ENCODE measurements at places on chromosomes 1 and 21.

DNA sequence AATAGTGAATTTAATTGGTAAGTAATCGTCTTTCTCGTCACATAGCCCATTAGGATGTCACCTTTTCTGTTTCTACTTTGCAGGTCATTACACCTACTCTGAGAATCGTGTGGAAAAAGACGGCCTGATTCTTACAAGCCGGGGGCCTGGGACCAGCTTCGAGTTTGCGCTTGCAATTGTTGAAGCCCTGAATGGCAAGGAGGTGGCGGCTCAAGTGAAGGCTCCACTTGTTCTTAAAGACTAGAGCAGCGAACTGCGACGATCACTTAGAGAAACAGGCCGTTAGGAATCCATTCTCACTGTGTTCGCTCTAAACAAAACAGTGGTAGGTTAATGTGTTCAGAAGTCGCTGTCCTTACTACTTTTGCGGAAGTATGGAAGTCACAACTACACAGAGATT is 23.3 kb downstream of the PARK7 start:
- no peak for DNase-seq

DNA sequence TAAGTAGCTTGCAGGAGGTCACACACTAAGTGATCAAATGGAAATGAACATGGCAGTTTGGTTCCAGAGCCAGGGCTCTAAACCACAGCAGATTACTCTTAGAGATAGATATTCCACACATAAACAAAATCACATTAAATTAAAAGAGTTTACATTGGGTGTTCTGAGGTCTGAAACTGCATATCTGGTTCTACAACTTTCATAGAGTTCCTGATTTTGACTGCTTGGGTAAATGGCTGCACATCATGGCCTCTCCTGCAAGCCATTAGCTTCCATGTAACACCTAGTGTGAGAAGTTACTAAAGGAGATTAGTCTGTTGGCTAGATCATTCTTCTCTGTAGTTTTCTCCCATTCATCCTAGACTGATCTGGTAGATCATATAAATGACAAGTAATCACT is 12.8 kb upstream of the XCL2 start:
- no peak for DNase-seq

GRCh38 chr1:81391125-81391828 is 409.5 kb upstream of the ADGRL2 start:
- no peak for DNase-seq

- DNase-seq, result no peak
Measured at GRCh38 chr1:224737353-224737727, 121.2 kb downstream of the CNIH3 start.

DNA sequence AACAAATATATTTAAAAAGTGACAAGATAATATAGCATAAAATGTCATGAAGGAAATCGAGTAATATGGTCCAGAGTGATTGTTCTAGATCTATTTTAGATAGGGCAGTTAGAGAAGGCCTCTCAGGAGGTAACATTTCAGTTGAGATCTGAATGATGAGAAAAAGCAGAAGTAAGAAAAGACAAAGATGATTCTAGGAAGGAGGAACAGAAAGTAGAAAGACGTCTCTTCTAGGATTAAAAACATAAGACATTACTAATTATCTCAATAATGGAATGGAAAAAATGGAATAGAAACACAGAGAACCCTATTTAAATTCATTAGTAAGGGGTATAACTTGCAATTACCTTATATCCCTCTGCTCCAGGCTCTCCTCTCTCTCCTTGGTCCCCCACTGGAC is 130.0 kb upstream of the ZNHIT6 start:
- DNase-seq, result no peak

- no peak for DNase-seq
Measured at GRCh38 chr1:91611483-91611917, 110.8 kb downstream of the CDC7 start.

DNA sequence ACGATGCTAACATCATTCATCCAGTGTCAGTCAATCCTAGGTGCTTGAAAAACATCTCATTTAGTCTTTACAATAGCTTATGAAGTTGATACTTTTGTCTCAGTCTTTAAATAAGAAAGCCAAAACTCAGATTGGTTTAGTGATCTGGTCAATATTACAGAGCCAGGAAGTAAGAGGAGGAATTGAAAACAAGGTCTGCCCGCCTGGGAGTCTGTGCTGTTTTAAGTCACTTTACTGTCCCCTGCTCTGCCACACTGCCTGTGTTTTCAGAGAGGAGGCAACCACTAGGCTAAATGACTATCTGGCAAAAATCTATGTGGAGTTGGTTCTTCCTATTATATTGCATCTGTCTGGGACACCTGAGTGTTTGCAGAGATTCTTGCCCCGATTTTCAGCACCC is 62.3 kb downstream of the ST6GALNAC3 start:
- DNase-seq, result no peak

DNA sequence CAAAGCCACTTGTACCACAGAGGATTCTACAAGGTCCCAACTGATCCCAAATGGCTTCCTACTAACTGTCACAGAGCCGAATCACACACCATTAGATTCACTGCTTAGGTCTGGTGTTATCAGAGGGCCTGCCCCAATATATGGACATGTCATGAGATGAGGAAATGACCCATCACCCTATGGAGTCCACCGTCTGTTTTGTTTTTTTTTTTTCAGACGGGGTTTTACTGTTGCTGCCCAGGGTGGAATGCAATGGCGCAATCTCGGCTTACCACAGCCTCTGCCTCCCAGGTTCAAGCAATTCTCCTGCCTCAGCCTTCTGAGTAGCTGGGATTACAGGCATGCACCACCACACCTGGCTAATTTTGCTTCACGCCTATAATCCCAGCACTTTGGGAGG is 83.8 kb upstream of the ETS2 start:
- no peak for DNase-seq

DNA sequence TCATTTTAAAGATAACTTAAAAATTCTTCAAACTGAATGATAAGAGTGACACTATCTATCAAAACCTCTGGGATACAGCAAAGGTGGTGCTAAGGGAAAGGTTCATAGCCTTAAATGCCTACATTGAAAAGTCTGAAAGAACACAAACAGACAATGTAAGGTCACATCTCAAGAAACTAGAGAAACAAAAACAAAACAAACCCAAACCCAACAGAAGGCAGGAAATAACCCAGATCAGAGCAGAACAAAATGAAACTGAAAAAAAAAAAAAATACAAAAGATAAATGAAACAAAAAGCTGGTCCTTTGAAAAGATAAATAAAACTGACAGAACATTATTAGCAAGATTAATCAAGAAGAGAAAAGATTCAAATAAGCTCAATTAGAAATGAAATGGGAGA is 6.8 kb downstream of the ODF2L start:
- no peak for DNase-seq

- DNase-seq, result no peak
Measured at GRCh38 chr1:107669996-107670395, 295.0 kb downstream of the VAV3 start.

GRCh38 chr1:31564606-31564989 is 11.7 kb upstream of the TINAGL1 start:
- DNase-seq, result no peak

GRCh38 chr1:177517546-177517945 is 346.8 kb downstream of the BRINP2 start:
- DNase-seq, result no peak

- DNase-seq, result no peak
Measured at GRCh38 chr1:180197231-180197630, 32.8 kb upstream of the LHX4 start.

DNA sequence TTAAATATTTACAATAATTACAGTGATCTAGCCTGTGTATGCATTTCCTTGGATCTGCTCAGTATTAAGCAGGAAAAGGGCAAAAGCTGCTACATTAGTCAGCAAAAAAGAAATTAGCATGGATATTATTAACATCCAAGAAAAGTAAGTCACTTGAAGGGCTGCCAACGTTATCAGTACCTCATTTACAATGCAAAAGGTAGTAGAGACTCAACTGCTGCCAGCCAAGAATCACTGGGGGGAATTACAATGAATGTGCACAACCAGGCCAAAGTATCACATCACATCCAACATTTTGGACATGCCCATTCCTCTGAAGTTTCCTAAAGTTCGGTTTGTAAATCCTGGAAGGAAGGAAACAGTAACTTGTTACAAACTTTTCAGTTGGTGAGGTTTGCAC is 1.9 kb downstream of the CNN3 start:
- no peak for DNase-seq

GRCh38 chr1:114259511-114260160 is 106.0 kb upstream of the SYT6 start:
- DNase-seq, result no peak

DNA sequence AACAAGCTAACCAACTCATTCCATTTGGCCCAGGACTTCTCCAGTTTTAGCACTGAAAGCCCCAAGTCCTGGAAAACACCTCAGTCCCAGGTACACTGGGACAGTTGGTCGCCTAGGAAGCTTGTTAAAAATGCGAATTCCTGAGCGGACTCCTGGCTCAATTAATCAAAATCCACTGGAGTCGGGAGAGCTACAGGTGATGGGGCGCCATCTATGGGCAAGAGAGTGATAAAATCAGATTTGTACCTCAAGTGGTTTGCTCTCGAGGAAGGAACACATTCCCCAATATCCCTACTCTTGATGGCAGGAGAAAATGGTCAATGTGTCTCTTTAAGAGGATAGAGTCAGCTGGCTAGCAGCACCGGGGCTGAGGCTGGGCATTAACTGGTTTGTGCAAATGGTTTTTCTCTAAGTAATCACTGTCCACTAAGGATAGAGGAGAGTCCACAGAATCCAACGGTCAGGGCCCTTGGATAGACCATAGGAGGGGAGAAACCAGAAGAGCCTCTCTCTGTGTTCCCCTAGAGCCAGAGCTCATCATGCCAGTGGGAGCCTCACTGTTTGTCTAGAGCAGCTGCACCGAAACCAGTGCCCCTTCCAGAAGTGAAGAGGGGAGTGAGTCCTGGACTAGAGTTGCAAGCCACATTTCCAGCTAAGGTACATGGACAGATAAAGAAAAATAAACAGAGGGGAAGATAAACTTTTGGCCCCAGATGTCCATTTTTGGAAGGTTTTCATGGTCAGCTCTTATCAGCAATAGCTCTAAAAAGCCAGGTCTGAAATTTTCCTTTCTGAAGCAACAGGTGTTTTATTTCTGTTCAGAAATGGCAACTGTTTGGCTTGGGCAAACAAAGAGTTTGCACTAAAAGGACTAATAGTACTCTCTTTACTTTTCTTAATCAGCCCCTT is 148.5 kb downstream of the TENT5C start:
- DNase-seq, result peak; percentile 68

DNA sequence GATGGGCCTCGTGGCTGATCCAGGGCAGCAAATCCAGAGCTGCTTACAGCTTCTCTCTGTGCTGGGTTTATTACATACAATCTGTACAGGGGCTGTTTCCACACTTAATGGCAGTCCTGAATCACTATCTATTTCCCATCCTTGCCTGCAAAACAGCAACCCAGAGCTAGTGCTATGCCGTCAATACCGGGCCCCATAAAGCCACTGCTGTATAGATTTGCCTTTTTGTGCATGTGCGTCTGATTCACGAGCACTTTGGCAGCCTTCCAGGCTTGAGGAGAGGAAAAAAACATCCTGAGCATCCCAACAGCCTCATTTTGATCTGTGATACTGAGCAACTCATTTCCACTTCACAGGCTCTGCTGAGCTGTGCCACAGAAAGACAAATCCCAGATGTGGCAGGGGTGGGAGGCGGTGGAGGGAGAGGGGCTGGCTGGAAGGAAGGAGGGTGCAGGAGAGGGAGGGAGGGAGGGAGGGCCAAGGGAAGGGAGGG is 65.2 kb upstream of the TARBP1 start:
- no peak for DNase-seq

GRCh38 chr1:100544791-100545190 is 6.9 kb downstream of the GPR88 start:
- no peak for DNase-seq

DNA sequence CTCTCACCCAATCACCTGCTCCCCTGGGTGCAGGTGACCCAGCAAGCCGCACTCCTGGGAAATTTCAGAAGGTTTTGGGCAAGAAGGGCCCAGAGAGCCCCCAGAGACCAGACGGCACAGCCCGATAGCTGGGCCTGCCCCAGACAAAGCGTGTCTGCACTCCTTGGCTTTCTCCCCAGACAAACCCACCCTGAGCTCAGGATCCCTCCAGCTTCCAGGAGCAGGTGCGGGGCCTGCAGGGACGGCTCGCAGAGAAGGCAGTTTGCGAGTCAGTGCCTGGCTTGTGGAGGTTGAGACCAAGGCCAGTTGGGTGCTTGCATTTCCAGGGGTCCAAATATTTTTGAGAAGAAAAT is 6.7 kb downstream of the PDE9A start:
- no peak for DNase-seq

DNA sequence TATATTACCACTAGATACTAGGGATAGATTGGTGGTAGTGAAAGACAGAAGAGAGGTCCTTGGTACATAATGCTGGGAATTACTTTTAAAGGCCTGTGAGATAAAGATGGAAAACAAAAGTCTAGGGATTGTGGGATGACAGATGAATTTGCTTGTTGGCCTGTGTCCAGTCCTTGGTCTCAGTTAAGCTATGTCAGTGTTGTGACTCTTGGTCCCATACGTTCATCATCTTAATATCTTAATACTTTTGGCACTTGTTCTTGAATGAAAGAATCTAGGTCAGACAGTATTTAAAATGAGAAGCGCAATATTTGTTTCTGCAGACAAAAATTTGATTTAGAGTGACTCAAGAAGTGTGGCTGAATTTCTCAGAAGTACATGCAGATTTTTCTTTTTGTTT is 7.6 kb downstream of the RPL5 start:
- DNase-seq, result no peak

- DNase-seq, result no peak
Measured at GRCh38 chr1:12722626-12723025, 6.7 kb downstream of the AADACL3 start.

DNA sequence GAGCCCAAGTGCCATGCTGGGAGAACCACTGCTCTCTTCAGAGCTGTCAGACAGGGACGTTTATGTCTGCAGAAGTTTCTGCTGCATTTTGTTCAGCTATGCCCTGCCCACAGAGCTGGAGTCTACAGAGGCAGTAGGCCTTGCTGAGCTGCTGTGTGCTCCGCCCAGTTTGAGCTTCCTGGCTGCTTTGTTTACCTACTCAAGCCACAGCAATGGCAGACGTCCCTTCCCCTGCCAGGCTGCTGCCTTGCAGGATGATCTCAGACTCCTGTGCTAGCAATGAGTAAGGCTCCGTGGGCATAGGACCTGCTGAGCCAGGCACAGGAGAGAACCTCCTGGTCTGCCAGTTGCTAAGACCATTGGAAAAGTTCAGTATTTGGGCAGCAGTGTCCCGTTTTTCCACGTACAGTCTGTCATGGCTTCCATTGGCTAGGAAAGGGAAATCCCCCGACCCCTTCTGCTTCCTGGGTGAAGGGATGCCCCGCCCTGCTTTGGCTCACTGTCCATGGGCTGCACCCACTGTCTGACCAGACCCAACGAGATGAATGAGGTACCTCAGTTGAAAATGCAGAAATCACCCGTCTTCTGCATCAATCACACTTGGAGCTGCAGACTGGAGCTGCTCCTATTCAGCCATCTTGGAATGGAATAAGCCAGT is 31.9 kb downstream of the CYP4B1 start:
- DNase-seq, result no peak

GRCh38 chr1:233015965-233016364 is 65.6 kb downstream of the NTPCR start:
- DNase-seq, result no peak
